Psoas muscle (tissue), 8 donors: ENCODE measurements at places on chromosomes 4 and X.

GRCh38 chr4:19752599-19752998 is 499.1 kb upstream of the SLIT2 start:
- no peak for DNase-seq

DNA sequence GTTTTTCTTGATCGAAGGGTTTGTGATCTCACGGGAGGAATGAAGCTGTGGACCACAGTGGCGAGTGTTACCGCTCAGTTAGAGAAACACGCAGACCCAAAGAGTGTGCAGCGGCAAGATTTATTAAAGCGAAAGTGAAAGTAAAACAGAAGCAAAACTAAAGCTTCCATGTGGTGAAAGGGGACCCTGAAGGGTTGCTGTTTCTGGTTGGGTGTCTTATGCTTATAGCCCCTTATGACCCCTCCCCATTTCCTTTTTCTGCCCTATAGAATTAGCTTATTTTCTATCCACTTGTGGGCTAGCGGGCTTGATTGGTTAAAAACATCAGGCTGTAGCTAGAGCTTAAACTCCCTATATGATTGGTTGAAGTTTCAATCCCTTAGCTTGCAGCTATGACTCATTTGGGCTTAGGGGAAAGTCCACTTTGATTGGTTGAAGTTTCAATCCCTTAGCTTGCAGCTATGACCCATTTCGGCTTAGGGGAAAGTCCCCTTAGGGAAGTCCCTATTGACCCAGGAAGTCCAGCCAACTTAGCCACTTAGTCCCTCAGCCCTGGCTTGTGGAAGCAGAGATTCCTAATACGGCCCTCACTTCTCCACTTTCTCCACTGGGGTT is 171.2 kb upstream of the NWD2 start:
- DNase-seq, result no peak

DNA sequence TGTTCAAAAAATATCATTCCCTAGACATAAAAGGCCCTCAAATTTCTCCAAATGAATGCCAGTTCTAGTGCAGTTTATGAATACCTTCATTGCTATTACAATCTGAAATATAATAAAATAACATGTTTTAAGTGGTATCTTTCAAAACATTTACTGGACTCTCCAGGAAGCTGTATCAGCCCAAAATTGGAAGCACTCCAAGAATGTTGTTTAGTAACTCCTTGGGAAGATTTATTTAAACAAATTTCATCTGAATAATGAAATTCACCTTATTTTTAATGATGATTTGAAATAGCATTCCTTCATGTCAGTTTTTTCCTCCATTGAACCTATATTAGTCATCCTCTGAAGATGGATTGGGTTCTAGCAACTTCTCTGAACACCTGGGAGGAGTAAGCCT is 217.2 kb upstream of the PCDH18 start:
- DNase-seq, result no peak

DNA sequence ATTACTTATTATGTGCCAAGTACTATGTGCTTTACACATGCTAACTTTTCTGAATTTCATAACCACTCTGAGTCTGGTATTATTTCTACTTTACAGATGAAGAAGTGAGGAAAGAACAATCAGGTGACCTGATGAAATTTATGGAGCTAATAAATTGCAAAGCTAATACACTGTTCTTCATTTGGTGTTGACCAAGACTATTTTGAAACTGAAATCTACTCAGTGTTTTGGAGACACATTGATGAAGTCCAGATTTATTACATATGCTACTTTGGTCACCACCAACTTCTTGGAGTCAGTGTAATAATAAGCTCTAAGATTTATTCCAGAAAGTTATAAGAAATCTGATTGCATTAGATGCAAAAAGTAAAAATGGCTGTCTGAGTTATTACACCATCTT is 637.9 kb downstream of the FAT4 start:
- no peak for DNase-seq

DNA sequence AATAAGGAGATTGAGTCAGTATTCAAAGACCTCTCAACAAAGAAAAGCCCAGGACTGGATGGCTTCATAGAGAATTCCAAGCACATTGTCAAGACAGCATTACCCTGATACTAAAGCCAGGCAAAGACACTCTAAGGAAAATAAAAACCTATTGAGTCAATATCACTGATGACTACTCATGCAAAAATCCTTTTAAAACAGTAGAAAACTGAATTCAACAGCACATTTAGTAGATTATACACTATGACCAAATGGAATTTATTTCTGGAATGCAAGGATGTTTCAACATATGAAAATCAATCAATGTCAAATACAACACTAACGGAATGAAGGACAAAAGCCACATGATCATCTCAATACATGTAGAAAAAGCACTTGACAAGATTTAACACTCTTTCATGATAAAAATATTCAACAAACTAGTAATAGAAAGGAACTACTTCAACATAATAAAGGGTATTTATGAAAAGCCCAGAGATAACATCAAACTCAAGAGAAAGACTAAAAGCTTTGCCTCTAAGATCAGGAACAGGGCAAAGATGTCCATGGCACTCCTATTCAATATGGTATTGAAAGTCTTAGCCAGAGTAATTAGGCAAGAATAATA is 633.3 kb downstream of the ANKRD50 start:
- DNase-seq, result no peak

- DNase-seq, result no peak
Measured at GRCh38 chr4:122576261-122577188, 44.3 kb downstream of the IL21 start.

- DNase-seq, result no peak
Measured at GRCh38 chr4:5969336-5969735, 48.9 kb downstream of the C4orf50 start.

GRCh38 chr4:105679186-105679585 is 29.3 kb downstream of the INTS12 start:
- no peak for DNase-seq

- DNase-seq, result no peak
Measured at GRCh38 chr4:175562542-175562941, 249.5 kb downstream of the GPM6A start.

- DNase-seq, result no peak
Measured at GRCh38 chrX:133392671-133393070, 22.6 kb downstream of the GPC4 start.

DNA sequence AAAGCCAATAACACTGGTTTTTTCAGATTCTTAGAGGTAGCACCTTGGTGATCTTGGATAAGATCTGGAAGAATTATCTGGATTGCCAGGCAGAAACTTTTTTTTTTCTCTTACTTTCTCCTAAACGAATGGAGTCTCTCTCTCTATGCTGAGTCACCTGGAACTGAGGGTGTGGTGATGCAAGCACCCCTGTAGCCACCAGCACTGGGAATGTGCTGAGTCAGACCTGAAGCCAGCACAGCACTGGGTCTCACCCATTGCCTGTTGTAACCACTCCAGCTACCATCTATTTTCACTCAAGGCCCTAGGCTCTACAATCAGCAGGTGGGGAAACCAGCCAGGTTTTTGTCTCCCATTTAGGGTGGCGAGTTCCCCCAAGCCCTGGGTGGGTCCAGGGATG is 923.8 kb downstream of the RAPGEF2 start:
- no peak for DNase-seq

GRCh38 chr4:98506462-98507132 is 151.8 kb downstream of the TSPAN5 start:
- DNase-seq, result no peak

GRCh38 chr4:139367421-139368090 is 65.3 kb upstream of the NDUFC1 start:
- DNase-seq, result no peak

DNA sequence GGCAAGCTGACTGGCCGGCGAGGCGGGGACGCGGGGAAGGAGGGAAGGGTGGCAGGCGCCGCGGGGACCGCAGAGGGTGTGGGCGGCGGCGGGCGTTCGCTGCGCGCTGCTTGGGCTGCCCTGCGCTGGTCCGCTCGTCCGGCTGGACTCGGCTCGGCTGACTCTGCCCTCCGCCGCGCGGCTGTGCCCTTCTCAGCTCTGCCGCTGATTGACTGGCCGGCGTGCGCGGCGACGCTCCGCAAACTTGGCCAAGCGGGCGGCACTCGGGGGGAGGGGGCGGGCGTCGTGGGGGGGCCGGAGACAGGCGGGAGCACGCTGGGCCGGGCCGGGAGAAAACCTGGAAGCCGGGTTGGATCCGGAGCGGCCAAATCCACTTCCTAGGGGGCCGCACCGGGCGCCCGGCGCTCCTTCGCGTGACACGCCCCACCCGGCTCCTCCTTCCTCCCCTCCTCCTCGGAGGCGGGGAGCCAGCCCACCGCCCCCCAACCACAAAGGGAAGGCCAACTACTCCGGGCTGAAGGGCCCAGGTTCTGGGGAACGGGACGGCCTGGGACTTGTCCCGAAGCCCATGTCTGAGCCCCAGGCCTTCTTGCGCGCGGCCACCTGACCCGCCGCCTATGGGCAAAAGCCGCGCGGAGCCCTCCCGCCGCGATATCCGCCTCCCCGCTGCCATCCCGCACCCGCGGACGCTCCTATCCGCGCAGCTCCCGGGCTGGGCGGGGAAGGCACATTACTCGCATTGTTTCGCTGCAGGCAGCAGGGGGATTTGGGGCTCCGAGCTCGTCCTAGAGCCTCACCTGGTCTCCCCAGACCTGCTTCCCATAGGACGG is at the start of gene GPC4:
Gene GPC4 (minus strand): TSS at position 214 of the 830 bp plus-strand sequence. CDS start 524 bp downstream, outside the sequence.
- DNase-seq, result peak; percentile 79

GRCh38 chr4:123874063-123874462 is 477.5 kb downstream of the SPRY1 start:
- DNase-seq, result no peak

DNA sequence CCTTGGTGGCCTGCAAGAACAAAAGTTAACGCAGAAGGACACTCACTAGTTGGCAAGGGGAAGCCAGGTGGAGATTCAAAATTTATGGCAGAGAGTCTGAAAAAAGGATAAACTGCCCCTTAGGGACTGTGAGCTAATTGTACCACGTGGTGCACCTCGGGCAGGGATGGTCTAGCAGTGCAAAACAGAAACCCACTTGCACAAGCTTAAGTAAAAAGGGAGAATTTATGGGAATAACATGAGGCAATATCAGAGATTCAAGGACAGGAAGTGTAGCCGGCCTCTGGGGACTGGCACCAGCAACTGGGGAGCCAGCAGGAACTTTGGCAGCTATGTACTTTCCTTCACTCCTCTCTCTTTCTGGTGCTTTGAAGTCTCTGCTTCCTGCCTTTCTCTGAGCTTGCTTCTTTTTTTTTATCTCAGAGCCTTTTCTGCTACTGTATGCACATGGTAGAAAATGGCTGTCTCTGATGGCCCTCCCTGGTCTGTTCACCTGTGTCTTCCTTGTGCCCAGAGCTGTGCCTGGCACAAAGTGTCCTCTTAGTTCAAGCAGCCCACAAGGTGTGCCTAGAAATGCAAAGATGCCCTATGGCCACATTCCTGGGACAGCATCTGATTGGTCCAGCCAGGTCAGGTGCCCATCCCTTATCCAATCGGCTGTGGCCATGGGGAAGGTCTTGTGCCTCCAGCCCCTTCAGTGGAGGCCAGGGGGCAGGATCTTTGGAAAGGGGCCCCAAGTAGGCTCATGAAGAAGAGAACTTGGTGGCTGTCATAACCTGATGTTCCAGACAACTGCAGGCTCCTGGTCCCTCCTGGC is 114.8 kb upstream of the ATP6AP2 start:
- no peak for DNase-seq

- DNase-seq, result no peak
Measured at GRCh38 chr4:147853706-147854105, 121.8 kb downstream of the ARHGAP10 start.

DNA sequence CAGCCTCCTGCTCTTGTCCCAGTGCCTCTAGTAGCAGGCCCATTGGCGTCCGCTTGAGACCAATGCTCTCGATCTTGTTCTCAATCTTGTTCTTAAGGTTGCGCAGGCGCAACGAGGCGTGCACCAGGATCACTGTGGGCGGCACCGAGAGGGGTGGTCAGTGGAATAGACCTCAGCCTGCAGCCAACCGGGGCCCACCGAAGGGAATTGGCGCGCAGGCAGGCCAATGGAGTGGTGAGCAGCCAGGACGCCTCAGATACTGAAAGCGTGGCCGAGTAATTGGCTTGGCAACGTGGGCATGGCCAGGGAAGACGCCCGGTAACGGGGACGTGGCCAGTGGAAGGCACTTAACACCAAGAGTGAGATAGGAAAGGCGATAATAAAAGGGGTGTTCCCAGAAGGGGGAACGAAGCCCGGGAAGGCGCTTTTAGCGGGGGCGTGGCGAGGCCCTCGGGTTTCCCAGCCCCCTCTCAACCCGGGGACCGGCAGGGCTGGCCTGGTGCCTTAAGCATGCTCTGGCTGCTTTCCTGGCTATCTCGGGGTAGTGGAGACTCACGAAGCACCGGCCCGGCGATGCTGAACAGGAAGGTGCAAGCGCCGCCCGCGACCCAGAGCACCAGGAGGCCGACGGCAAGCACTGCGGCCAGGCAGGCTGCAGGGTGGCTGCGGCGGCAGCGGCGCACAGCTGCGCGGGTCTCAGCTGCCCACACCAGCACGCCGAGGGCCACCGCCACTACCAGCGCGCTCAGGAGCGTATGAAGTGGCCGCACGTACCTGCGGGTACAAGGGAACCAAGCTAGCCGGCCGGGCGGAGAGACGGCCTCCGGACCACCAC is 1.7 kb downstream of the PRAF2 start:
- DNase-seq, result peak; percentile 84

DNA sequence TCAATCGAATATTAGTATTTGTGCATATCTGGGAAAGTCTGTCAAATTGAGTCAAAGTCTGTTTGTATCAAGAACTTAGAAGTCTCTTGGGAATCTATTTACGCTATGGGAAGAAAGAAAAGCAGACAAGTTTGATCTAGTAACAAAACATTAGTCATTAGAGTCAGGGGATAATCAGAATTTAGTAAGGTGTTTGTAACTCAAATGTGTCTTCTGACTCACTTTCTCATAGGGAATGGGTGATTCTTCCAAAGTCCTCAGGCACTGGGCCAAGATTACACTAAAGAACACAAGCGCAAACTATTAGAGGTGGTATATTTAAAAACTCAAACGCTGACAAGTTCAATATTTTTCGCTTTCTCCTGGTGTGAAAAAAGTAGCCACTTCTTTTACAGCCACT is 926.5 kb downstream of the PDHA2 start:
- no peak for DNase-seq

DNA sequence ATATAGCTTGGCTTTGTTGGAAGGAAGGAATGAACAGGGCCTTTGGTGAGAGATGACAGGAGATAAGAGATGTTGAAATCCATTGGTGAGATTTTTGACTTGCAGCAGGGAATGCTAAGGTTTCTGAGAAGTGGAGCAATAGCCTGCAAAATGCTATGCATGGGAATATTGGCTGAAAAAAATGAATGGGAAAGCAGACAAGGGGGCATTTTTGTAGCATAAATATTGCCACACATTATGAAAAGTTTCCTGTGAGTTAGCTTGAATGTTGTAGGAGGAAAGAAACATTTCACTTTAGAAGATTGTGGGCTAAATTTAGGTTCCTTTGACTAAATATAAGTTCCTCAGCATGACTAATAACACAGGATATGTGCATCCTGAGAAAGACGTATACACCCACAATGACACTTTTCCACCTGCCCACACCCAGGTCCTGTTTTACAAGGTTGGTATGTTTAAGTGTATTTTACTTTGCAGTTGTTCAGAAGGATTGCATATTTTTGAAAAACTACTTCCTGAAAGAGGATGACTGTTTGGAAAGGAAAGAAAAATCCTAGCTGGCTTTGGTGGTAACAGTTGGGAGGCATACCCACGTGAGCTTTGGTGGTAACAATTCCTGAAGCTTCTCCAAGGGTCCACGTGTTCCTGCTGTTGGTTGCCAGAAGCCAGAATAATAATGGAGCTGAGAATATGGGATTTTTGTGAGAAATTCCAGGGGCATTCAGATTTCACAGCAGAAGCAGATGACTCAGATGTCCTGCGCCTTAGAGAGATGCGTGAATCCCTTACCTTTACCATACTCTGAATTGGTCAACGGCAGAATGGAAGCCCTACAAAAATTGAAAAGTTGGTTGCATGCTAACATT is 28.5 kb downstream of the PHEX start:
- no peak for DNase-seq
